ENCODE measurements at places on chromosomes 11 and 22.
A peak's percentile ranks its signal among the peaks of the same experiment; 100 is the strongest.

DNA sequence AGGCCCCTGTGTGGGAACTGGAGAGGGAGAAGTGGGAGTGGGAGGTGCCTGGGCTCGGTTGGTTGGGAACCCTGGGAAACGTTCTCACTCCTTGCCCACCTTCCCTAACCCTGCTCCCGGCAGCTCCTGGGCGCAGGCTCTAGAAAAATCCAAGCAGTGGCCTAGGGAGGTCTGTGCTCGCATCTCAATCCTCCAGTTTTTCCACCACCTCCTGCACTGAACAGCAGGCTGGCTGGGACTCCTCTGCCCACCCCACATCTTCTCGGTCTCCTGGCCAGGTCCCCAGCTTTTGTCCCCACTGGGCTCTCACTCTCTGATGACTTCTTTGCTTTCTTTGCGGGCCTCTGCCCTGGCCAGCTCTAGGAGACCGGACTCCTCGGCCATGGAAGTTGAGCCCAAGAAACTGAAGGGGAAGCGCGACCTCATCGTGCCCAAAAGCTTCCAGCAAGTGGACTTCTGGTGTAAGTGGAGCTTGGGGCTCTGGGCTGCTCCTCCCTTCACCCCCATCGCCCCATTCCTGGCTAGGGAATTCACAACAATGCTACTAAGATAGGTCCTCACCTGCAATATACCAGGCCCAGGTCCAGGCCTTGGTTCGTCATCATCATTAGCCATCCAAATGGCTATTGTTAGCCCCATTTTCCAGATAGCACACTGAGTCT lies 35.6 kb downstream of the PRDM11 start:
- peak overlapping the region; percentile 52 for H3K4me3 ChIP-seq
- no peaks in the 10 kb centered on the region for H3K27me3 ChIP-seq
- no peaks in the 10 kb centered on the region for H3K4me1 ChIP-seq
- no peak for DNase-seq

GRCh38 chr11:14380125-14380936 lies 21.3 kb upstream of the RRAS2 start:
- DNase-seq, result no peak
- H3K36me3 ChIP-seq, result no peaks in the 10 kb centered on the region
- H3K4me3 ChIP-seq, result peak overlapping the region; percentile 52
- peaks cover 6% of the 10 kb centered on the region for H3K4me1 ChIP-seq
- no peaks in the 10 kb centered on the region for H3K27me3 ChIP-seq

DNA sequence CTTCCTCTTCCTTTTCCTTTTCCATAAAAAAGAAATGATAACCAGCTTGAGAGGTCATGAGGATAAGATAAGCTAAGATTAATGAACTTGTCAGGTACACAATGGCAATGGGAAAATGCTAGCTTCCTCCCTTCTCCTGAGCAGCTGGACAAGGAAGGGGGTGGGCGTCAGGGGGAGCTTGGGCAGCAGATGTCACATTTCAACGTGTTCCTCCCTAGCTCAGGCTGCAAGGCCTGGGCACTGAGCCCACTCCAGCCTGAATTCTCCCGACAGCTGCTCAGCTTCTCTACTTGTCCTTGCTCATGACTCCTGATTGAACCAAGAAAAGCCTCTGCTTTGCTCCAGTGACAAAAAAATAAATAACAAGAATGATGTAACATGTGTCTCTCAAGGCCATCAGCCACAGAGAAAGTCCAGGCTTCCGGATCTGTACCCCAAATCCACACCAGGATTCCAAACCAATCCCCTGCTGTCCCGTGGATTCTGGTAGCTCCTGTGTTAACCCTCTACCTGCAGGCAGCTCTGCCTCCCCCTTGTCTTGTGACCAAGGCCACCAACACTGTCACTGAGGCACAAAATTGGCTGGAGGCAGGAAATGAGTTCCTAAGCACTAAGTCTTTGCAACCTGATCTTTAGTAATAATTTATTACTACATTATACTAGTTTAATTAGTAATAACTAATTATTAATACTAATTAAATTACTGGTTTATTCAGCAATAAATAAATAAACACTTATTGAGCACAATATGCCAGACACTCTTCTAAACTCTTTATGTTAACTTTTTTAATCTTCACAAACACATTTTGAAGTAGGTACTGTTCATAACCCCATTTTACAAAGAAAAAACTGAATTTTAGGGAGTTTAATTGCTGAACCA lies 146.5 kb downstream of the CCDC34 start:
- no peak overlapping the region for H3K4me3 ChIP-seq
- H3K27me3 ChIP-seq, result no peaks in the 10 kb centered on the region
- peaks cover 18% of the 10 kb centered on the region for H3K4me1 ChIP-seq
- H3K36me3 ChIP-seq, result no peaks in the 10 kb centered on the region

- no peak overlapping the region for H3K27ac ChIP-seq
- H3K36me3 ChIP-seq, result peaks cover 7% of the 10 kb centered on the region
- H3K4me3 ChIP-seq, result no peak overlapping the region
- DNase-seq, result no peak
- H3K4me1 ChIP-seq, result no peaks in the 10 kb centered on the region
These were observed 9.7 kb downstream of the LRFN4 start for GRCh38 chr11:66866511-66866986.

GRCh38 chr22:24455751-24456426 lies 28.5 kb downstream of the ADORA2A start:
- no peak overlapping the region for H3K4me3 ChIP-seq
- no peak overlapping the region for H3K27ac ChIP-seq
- DNase-seq, result no peak
- H3K36me3 ChIP-seq, result no peaks in the 10 kb centered on the region
- H3K4me1 ChIP-seq, result peaks cover 7% of the 10 kb centered on the region

GRCh38 chr11:90809581-90809980 lies 586.7 kb upstream of the CHORDC1 start:
- no peak overlapping the region for H3K27ac ChIP-seq
- no peaks in the 10 kb centered on the region for H3K27me3 ChIP-seq
- no peak for DNase-seq
- H3K4me3 ChIP-seq, result no peak overlapping the region
- H3K36me3 ChIP-seq, result no peaks in the 10 kb centered on the region
- H3K4me1 ChIP-seq, result no peaks in the 10 kb centered on the region

DNA sequence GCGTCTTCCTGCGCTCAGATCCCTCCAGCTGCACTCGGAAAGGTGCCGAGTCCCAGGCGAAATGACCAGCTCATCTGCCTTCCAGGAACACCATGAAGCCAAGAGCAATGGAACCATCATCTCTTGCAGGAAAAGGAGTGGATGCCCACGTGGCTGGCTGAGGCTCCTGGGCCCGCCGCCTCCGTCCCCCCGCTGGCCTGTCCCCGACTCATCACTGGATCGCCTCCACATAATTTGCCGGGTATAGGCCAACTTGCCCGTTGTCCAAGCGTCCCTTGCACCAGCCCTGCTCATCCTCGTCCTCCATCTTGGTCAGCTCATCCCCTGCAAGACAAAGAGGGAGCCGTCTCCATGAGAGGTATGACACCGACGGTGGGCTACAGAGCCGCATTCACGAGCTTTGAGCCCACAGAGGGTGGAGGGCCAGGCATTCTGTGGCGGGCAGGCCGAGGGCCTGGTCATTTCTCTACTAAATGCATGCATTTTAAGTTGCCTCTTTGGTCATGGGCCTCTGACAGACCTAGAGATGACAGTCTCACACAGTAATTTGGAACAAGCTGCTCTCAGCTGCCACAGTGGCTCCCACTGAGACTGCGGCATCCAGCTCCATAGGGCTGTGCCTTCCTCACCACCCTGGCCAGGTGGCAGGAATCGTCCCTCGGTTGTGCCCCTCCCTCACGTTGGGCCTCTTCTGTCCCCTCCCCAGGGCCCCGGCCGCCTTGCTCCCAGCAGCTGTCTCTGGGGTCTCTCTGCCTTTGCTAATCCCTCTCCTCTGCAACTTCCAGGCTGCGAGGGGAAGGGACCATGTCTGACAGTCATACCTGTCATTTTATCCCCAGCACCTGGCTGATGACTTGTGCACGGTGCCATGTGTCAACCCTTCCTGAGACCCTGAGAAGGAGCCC lies 14.3 kb upstream of the ARFGAP3 start:
- no peak overlapping the region for H3K27ac ChIP-seq
- H3K4me3 ChIP-seq, result no peak overlapping the region
- no peak for DNase-seq
- peaks cover 67% of the 10 kb centered on the region for H3K36me3 ChIP-seq
- no peaks in the 10 kb centered on the region for H3K27me3 ChIP-seq

DNA sequence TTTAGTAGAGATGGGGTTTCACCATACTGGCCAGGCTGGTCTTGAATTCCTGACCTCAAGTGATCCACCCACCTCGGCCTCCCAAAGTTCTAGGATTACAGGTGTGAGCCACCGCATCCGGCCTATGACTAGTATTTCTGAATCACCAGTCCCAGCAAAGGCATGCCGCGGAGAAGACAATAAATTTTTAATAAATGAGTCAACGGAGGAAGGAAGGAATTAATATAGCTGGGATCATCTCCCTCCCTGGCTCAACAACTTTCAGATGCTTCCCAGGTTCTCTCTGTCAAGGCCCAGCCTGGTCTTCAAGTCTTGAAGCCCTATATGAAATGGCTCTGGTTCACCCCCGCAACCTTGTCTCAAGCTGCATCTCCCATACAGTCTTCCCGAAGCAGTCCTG lies 45.7 kb downstream of the CYTH4 start:
- no peak for DNase-seq
- H3K36me3 ChIP-seq, result no peaks in the 10 kb centered on the region
- H3K27ac ChIP-seq, result no peak overlapping the region

GRCh38 chr11:2700415-2701211 lies 819 bp upstream of the KCNQ1OT1 start:
- peak overlapping the region; percentile 66 for H3K4me3 ChIP-seq
- H3K27ac ChIP-seq, result peak overlapping the region; percentile 95
- peak; percentile 84 for DNase-seq
- H3K27me3 ChIP-seq, result no peaks in the 10 kb centered on the region

- no peaks in the 10 kb centered on the region for H3K4me1 ChIP-seq
- H3K27me3 ChIP-seq, result no peaks in the 10 kb centered on the region
- no peak for DNase-seq
- no peak overlapping the region for H3K4me3 ChIP-seq
These were observed 59.2 kb downstream of the BTG4 start for GRCh38 chr11:111452817-111453552.

GRCh38 chr11:38791346-38791961 lies 2193.4 kb upstream of the RAG2 start:
- no peak overlapping the region for H3K4me3 ChIP-seq
- no peak overlapping the region for H3K27ac ChIP-seq
- DNase-seq, result no peak
- no peaks in the 10 kb centered on the region for H3K36me3 ChIP-seq

DNA sequence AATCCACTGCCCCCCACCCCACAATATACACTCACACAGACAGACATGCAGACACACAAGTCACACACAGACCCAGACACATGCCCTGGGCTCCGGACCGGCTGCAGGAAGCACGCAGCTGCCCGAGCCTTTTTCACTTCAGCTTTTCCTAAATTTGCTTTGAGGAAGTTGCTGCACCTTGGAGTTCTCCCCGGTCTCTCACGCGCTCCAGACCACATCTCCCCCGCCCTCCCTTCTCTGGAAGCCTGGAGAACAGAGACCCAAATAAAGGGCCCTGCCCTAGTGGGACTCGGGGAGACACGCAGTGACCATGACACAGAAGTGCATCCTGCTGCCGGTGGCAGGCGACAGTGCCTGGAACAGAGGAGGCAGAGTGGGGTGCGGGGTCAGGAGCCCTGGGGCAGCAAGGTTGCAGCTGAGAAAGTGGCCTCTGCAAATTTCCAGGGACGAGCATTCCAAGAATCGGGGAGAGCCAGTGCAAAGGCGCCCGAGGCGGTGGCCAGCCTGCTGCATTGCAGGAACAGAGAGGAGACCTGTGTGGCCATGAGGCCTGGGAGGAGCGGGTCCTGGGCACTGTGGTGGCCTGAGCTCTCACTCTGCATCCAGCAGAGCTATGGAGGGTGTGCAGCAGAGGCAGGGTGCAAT lies 19.1 kb downstream of the RPL3 start:
- no peaks in the 10 kb centered on the region for H3K27me3 ChIP-seq
- H3K36me3 ChIP-seq, result no peaks in the 10 kb centered on the region
- DNase-seq, result peak; percentile 72
- peak overlapping the region; percentile 37 for H3K4me3 ChIP-seq
- H3K4me1 ChIP-seq, result peaks cover 45% of the 10 kb centered on the region
- H3K27ac ChIP-seq, result peak overlapping the region; percentile 62

DNA sequence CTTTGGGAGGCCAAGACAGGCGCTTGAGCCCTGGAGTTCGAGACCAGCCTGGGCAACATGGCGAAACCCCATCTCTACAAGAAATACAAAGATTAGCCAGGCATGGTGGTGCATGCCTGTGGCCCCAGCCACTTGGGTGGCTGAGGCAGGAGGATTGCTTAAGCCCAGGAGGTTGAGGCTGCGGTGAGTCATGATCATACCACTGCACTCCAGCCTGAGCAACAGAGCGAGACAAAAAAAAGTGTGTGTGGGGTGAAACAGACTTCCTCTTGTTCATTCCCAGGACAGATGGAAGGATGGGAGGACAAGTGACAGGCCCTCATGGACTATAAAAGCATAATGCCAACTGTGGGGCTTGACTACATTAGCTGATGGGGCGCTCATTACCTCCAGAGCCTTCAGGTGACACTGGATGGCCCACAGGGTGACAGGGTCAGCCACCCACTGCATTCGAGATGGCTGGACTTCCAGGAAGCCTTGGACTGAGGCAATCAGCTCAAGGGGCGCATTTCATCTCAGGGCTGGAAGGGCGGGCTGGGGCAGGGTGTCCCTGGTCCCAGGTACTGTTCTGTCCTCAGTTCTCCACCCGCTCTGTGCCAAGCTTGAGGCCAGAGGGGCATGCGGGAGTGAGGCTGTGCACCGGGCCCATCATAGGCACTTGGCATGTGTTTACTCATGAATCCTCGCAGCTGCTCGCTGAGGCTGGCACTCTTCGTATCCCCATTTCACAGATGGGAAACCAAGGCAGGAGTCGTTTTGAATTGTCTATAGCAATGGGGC lies 12.5 kb downstream of the NPTXR start:
- H3K27ac ChIP-seq, result no peak overlapping the region
- no peak for DNase-seq
- no peak overlapping the region for H3K4me3 ChIP-seq
- no peaks in the 10 kb centered on the region for H3K4me1 ChIP-seq

GRCh38 chr11:12008790-12009616 lies 577 bp upstream of the DKK3 start:
- H3K27ac ChIP-seq, result peak overlapping the region; percentile 82
- peaks cover 57% of the 10 kb centered on the region for H3K4me1 ChIP-seq
- peak; percentile 74 for DNase-seq
- no peaks in the 10 kb centered on the region for H3K27me3 ChIP-seq
- H3K36me3 ChIP-seq, result no peaks in the 10 kb centered on the region

- H3K27ac ChIP-seq, result no peak overlapping the region
- H3K4me3 ChIP-seq, result no peak overlapping the region
- no peaks in the 10 kb centered on the region for H3K4me1 ChIP-seq
These were observed 527.1 kb upstream of the CCDC90B start for GRCh38 chr11:83813296-83813695.

- no peak for DNase-seq
- no peak overlapping the region for H3K4me3 ChIP-seq
- no peak overlapping the region for H3K27ac ChIP-seq
- H3K36me3 ChIP-seq, result peaks cover 8% of the 10 kb centered on the region
- H3K4me1 ChIP-seq, result no peaks in the 10 kb centered on the region
These were observed 175.1 kb downstream of the SWAP70 start for GRCh38 chr11:9838961-9839360.

Measured in tibial artery (tissue), 4 donors.